NCI-H2081 (cell line): ENCODE measurements at places on chromosomes 4 and X.

DNA sequence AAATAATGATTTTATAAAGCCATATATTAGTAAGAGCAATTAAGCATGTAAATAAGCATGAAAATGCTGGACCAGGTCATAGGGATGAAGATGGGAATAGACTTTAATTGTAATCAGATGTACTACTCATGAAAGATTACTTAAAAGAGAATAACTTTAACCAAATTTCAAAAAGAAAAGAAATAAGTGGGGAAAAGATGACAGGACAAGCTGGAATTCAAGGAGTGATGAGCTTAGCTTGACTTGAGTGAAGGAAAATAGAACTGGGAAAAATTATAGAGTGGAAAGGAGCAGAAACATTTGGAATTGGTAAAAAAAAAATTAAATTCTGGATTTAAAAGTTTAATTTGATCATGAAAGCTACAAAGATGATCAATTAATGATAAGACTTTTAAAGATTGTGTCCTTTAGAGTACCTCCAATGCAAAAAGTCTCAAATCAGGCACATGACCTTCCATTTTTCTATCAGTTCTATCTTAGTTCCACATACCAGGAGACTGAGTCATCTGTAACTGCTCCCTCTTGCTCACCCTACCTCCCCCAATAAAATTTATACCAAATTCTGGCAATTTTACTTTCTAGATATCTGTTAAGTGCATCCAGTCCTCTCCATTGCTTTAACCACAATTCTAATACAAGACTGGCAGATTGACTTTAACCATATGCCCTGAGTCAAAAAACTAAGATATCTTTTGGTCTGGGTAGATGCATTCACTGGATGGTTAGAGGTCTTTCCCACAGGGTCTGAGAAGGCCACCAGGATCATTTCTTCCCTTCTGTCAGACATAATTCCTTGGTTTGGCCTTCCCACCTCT is 56.4 kb upstream of the SLIT2 start:
- DNase-seq = no peak

DNA sequence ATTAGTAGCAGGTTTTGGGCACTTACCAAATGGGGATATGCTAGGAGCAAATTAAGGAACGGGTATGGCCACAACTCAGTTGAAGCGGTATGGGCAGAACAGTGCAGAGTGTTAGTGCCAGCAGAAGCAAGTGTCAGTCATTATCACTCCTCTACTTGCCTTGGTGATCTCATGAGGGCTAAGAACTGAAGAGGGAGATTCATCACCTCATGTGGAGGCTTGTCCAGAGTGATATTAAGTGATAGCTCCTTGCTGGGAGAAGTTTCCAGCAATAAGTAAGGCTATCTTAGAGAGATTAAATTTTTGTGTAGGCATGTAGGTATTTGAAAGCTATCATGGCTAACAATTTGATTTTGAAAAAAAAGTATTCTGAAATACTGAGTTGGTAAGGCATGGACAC is 615.4 kb upstream of the SMIM31 start:
- no peak for DNase-seq

- DNase-seq = peak; percentile 81
Observed at GRCh38 chr4:156815717-156816359, 155.8 kb downstream of the PDGFC start.

DNA sequence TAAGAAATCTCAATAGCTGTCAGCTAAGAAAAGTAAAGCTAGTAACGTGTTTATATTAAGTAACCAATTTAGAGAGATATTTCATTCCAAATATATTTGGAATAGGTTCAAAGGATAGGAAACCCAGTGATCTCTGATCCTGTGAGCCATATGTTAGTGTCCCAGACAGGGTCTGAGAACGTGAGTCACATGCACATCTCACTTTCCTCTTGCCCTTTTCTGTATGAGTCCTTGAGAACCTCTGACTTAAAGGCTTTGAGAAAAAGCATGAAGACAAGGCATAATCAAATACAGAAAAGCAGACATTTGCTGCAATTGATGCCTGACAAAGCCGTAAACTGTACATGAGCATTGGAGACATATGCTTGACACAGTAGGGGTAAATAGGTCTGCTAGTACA is 655.1 kb upstream of the ADGRL3 start:
- no peak for DNase-seq

DNA sequence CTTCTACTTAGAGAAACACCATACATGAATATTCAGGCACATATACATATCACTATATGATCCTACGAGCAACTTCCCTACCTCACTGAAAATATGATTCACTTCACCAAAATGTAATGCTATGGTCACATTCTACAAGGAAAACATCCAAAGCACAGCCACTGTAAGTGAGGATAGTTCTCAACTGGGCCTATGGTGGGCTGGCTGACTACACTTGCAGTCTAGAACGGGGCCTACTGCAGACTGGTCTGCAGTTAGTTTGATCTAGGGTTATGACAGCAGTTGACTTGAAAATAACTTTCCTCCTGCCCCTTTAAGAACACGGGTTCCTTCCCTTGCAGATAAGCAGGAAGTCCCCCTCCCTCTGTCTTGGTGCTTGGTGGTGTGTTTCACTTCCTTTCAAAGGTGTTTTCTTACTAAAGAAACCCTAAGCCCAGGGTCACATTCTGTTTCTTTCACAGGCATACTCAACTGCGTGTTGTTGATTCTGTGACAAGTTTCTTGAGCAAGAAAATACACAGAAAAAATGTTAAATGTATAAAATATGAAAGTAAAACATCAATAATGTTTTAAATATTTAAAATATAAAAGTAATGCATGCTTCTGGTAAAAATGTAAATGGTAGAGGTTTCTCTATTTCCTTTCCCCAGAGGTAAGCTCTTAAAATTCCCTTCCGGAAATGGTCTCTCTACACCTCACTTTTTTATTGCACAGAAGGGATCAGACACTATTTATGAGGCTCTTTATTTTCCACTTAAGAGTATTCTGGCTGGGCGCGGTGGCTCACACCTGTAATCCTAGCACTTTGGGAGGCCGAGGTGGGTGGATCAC is 18.0 kb upstream of the TMSB4X start:
- DNase-seq = no peak

DNA sequence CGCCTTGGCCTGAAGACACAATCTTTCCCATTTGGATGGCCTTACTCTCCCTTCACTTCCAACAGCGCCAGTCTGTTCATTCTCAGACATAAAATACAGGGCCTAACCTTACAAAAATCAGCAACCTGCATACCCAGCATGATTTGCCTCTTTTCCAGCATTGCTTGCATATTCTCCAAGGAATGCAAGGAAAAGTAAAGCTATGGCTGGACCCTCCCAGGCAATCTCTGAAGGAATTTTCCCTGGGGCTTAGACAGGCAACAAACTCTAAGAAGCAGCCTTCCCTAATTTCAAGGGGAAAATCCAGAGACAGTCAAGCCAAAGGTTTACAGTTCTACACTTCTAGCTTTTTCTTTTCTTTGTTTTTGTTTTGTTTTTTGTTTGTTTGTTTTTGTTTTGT is 3.6 kb downstream of the DCTD start:
- DNase-seq = no peak

- no peak for DNase-seq
Observed at GRCh38 chr4:74451214-74451661, 6.3 kb downstream of the AREG start.

DNA sequence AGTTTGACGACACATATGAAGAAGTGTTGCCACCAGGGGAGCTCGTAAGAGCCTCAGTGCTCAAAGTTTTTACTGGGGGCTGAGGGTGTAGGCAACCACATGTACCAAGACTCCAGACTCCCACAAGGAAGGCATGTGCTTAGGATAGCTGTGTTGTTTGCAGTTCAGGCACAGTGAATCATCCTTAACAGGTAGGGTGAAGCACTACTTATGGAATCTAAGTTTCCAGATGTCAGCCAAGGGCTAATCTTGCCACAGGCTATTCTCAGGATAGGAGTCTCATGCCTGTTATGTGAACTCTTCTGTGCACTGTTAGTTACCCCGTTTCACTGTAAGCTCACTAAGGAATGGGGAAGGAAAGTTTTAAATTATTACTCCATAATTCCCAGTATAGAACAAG is 202.6 kb downstream of the TMA16 start:
- no peak for DNase-seq

- no peak for DNase-seq
Observed at GRCh38 chrX:17361620-17362019, 13.4 kb upstream of the NHS start.

DNA sequence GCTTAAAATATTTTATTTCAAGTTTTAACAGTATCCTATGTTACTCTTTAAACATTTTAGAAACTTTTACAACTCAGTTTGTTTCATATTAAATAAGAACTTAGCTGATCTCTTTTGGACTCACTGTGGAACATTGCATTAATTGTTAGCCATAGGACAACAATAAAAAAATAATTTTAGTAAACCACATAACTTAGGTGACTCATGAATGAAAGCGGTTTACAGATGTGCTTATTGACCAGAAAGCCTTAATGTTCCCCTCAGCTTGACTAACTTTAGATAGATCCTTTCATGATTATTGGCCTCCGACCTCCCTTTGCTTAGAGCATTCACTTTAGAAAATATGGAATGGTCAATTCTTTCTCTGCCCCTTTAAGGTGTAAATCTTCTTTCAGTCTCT is 783.5 kb upstream of the MAGEB2 start:
- no peak for DNase-seq

DNA sequence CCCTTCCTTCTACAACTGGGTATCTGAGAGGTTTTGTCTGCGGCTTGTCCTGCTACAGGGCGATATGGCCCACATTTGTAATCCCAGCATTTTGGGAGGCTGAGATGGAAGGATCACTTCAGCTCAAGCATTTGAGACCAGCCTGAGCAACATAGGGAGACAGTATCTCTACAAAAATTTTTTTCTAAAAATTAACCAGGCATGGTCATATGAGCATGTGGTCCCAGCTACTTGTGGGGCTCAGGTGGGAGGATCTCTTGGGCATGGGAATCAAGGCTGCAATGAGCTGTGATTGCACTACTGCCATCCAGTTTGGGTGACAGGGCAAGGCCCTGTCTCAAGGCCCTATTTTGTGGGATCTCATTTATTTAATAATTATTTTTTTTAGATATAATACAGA is 420.6 kb upstream of the PABPC4L start:
- no peak for DNase-seq

DNA sequence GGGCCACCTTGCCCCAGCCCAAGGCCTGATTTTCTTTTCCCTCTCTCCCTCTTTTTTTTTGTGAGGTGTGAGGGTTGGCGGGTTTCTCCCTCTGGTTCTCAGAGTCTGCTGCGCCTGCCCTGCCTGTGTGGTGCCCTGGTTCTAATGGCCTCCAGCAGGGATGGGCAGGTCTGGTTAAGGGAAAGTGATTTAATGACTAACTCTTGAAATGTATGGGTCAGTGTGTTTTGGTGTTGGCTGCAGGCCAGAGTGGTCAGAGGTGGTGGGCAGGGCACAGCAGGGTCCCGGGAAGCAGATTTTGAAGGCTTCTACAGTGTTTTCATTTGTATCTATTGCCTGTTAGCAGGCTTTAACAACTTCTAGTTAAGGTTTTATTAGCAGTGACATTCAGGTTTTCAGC is 39.0 kb downstream of the JADE1 start:
- no peak for DNase-seq

DNA sequence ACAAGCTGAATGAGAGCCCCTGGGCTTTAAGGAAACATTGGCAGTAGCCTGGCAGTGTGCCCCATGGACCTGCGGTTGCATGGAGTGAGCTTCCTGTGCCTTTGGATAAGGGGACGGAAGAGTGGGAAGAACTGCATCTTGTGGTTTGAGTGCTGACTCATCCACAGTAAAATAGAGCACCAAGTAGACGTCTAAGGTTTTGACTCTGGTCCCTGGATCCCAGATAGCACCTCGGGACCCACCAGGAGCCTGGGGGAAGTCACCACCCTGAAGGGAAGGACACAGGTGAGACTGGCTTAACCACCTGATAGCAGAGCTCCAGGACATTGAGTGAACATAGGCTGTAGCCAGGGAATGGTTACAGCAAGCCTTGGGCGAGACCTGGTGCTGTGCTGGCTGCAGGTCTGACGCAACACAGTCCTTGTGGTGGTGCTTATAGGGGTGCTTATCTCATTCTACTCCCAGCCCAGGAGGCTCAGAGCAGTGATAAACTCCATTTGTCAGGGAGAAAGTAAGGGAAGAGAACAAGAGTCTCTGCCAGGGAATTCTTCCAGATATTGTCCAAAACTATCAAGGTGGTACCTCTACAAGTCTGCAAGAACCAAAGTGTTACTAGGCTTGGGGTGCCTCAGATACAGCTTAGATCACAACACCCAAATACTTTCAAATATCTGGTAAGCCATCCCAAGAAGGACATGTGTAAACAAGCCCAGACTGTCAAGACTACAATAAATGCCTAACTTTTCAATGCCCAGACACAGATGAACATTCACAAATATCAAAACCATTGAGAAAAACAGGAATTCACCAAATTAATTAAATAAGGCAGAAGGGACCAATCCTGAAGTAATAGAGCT is 123.6 kb upstream of the TET2 start:
- DNase-seq = no peak

DNA sequence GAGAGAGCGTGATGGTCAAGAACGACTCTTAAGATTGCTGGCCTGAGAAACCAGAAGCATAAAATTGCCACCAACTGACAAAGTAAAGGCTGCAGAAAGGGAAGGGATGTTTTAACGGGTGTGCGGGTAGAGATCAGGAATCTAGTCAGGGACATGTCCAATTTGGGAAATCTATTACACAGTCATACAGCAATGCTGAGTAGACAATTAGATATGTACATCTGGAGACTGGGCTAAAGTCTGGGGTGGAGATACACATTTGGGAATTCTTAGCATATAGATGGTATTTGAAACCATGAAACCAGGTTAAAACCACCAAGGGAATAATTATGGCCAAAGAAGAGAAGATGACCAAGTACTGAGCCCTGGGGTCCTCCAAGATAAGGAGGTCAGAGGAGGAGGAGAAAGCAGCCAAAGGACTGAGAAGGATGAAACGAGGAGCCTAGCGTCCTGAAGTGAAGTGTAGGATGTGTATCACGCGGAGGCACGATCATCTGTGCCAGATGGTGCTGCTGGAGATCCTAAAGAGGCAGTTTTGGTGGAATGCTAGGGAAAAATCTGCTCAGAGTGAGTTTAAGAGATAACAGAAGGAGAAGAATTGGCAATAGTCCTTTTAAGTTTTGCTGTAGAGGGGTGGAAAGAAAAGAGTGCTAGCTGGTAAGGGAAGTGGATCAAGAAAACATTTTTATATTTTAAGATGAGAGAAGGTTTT is 36.5 kb downstream of the SEC24D start:
- DNase-seq = no peak

DNA sequence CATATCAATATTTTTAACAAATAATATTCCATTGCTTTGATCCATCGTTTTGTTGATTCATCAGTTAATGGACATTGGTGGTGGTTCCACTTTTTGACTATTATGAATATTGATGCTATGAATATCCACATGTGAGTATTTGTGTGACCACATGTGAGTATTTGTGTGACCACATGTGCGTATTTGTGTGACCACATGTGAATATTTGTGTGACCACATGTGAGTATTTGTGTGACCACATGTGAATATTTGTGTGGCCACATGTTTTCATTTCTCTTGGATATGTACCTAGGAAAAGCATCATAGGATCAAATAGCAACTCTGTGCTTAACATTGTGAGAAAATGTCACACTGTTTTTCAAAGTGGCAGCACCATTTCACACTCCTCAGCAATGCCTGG is 433.6 kb upstream of the FRG1 start:
- no peak for DNase-seq
